NCI-H1092 (cell line): ENCODE measurements at places on chromosomes 1 and 21.

- DNase-seq, result no peak
Observed at GRCh38 chr1:229440851-229441537, 7.1 kb upstream of the ACTA1 start.

DNA sequence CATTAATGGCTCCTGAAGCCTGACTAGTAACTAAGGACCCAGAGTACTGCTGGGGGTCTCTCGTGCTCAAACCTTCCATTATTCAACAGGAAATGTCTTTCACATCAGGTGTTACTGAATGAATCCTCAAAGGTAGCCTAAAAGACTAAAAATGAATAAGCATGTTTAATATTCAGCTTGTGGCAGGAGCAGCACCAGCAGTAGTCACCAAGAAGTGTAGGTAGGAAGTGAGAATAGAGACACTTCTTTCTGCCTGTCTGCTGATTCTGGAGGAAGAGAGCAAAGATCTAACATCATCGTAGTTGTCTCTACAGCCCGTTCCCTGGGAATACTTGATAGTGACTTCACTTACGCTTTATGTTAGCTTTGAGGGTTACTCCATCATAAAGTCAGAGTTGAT is 7.6 kb upstream of the SLC30A1 start:
- no peak for DNase-seq

DNA sequence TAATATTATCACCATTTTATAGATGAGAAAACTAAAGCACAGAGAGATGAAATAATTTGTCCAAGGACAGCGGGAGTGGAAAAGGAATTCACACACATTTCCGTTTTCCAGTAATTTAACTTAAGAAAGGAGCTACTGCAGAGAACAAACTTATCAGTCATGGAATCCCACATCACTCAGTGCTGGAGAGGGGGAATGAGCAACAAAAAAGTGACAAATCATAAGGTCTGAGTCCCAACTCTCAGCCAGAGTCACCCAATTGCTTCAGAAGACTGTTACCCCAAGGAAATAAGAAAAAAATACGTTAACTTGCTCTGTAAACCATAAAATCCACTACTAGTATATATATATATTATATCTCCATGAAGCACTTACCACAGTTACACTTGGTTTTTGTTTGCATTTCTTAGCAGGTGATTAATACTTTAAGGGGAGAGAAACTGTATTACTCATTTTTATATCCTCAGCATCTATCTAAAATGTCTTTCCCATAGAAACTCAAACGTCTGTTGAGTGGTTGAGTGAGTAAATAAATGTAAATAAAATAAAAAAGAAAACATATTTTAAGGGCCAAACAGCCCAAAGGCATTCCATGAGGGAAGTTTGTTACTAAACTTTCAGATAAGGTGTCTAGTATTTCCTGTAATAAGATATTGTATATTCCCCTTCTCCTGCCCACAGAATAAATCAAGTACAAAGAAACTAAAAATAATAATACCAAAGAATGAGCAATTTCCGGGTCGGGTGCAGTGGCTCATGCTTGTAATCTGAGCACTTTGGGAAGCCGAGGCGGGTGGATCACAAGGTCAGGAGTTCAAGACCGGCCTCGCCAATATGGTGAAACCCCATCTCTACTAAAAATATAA is 76.8 kb downstream of the SLC45A1 start:
- no peak for DNase-seq

DNA sequence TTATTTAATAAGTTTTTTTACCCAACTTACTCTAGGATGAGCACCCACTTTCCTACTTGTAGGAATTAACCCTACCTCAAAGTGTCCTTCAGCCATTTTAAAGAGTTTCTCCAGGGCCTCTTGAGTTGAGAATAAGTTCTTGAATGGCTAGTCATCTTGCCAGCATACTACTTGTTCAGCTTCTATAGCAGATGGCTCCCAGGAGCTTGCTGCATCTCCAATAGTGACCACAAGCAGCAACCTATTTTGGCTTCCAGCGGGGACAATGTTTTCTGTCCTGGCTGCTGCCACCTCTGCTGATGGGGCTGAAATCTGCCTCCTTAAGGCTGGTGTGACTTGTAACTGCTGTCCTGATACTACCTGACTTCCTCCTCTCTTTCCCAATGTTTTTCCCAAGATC is 20.8 kb upstream of the PIK3R3 start:
- DNase-seq, result no peak
